Tibial nerve (tissue), 4 donors: ENCODE measurements at places on chromosomes 7 and 10.
A peak's percentile ranks its signal among the peaks of the same experiment; 100 is the strongest.

DNA sequence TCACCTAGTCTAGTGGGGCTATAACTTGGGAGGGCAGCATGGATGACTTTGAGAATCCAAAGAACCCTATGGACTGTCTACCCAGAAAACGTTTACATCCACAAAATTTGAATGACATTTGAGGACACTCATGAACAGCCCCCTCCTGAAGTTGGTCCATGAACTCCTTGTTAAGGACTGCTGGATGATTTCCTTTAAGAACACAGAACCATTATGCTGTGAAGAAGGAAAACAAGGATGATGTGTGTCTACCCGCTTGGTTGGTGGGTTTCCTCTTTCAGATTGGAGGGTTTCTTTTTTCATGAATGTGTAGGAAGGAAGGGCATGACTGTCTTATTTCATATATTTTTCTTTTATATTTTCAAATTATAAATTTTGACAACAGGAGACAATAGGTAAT is 58.3 kb downstream of the ARID5B start:
- DNase-seq, result no peak

DNA sequence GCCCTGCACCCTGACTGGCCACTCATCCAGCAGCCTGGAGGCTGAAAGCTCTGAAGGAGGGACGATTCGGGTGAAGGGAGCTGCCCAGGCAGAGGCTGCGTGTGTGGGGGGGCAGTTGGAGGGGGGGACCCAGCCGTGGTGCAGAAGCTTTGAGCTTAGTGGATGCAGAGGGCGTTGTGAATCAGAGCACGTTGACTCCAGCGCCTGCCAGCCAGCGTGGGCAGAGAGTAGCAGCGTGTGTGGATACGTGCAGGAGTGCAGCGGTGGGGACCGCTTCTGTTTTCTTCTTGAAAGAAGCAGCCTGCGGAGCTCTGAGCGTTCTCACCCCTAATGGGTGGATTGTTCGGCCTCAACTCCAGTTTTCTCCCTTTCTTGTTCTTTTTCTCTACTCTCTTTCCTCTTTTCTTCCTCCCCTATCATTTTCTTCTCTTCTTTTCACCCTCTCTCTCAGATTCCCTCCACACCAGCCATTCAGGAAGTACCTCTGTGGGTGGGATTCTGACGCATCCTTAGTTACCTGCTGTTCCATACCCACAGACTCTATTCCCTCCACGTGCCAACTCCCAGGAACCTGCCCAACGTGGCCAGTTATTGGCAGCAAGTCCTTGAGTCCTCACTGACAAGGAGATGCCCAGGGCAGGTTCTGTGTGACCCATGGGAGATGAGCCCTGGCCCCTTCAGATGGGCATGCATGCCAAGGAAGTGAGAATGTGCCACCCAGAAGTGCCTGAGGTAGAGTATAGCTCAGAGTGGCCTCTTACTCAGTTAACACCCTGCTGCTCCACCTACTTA is 47.4 kb downstream of the SORCS3 start:
- DNase-seq, result no peak

- DNase-seq, result no peak
Observed at GRCh38 chr10:59993931-59994330, 87.6 kb upstream of the CCDC6 start.

- no peak for DNase-seq
Observed at GRCh38 chr10:116101616-116102315, 171.2 kb downstream of the GFRA1 start.

DNA sequence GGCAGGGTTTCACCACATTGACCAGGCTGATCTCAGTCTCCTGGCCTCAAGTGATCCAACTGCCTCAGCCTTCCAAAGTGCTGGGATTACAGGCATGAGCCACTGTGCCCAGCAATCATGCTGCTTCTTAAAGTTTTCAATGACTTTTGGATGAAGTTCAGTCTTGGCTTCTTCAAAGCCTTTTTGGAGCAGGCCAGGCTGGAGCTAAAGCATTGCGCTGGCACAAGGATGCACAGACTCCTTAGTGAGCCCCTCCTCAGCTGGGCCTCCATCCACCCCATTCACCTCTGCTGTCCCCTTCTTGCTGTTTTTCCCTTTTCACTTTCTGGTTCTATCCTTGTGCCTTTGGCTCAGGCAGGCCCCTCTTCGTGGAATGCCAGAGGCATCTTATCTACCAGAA is 638.6 kb downstream of the TYW1 start:
- no peak for DNase-seq

DNA sequence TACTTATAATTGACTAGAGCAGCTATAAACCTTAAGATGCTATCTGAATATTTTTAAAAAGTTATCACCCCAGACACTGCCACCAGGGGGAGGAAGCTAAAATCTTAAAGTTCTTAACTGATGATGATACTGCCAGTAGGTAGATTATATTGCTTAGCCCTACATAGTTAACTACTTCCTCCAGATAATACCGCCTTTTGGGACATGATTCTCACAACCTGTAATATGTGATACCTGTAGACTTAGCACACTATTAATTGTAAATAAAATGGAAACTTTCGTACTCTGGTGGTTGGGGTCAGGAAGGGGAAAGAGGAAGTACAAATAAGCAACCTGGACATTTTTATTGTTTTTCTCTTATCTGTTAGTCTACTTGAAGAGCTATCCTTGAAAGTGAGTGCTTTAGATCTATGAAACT is 268.9 kb downstream of the ADK start:
- DNase-seq, result no peak

DNA sequence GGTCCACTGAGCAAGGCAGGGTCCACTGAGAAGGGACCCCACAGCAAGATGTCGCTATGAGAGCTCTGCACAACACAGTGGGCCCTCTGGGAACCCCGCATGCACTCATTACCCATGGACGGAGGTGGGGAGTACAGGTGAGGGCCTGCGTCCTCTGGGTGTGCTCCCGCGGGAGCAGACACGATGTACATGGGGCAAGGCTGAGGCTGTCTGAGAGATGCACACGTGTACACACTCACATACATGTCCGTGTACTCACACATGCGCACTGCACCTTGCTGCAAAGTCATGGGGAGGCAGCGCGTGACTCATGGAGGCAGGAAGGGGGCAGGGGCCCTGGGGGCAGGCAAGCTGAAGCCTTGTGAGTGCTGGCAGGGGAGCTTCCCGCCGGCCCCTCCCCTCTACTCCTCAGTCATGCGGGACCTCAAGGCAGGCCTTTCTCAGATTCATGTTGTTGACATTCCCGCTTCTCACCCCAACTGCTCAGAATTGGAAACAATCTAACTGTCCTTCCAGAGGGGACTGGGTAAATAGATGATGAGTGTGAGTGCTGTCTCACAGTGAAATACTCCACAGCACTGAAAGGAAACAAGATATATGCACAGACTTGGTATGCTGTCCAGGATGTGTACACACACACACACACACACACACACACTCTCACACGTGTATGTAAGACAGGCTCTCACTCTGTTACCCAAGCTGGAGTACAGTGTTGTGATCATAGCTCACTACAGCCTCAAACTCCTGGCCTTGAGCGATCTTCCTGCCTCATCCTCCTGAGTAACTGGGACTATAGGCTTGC is 40.0 kb downstream of the GOLGA7B start:
- no peak for DNase-seq

GRCh38 chr7:80603940-80604339 is 34.5 kb upstream of the CD36 start:
- no peak for DNase-seq

DNA sequence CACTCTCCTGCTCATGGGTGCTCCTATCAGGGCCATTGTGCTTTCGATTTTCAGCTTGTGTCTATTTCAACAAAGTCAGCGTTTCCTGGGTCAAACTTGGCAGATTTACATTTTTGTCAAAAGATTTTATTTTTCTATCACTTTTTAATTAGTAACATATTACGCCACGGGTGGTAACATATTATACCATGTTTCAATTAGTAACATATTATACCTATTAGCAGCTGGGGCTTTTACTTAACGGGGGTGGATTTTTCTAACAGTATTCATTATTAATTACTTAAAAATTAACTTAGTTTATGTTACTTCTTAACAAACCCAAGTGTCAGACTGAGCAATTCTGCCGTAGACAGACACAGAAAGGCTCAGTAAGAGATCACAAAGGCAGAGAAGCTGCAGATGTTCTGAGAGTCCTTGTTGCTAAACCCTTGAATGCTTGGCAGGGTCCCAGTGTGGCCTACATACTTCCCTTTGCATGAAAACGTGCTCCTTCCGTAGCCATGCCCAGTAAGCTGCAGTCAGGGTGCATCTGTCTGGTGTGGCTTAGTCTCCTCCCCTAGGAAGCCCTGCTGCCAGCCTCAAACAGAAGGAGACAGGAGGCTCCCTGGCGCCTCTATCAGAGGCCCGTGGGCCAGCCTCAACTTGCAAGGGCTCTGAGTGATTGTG is 263.1 kb upstream of the CXCL12 start:
- DNase-seq, result peak; percentile 41

DNA sequence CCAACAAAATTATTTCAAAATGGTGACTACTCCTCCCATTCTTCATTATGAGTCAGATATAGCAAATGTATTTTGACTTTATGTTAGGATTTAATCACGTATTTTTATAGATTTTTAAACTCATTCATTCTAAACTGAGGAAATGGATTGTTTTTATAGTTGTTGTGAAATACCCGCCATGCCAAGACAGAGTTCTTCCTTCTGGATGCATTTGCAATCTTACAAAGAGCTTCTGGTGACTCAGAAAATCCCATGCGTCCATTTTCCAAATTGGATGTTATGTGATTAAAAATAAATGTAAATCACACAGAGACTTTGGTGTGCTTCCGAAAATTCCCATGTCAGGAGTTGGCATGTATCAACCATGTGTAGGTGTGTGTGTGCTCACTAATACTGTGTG is 179.3 kb downstream of the TRIL start:
- no peak for DNase-seq

DNA sequence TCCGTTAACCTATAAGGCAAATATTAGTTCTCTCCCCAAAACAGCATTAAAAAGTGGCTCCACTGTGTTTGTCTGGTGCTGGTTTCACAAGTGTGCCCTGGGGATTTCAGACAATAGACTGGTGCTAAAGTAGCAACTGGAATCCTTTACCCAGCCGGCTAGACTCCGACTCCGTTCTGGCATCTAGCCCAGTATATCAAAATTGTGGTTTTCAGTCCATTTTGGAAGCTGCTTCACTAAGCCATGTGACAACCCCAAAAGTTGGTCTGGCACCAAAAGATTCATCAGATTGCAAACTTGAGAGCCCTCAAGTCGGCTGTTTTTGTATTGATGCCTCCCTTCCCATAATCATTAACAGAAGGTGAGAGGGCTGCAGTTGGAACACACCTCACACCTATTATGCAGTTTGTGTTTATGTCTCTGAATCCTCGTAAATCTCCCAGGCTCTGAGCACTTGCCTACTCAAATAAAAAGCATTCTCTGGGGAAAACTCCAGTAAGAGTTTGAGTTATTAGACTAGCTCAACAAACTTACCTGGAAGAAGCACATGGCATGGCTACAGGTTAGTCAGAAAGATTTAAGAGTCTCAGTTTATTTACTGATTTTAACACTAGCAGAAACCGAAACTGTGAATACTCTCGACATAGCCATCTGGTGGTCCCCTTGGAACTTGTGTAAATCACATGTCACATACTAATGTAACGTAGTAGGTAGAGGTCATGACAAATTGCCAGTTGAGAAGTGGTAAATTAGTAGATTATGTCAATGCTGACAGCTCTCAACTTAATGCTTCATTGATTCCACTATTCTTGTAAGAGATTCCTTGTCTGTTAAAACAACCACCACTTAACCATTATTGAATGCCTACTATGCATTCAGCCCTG is 14.8 kb upstream of the WNT16 start:
- no peak for DNase-seq

DNA sequence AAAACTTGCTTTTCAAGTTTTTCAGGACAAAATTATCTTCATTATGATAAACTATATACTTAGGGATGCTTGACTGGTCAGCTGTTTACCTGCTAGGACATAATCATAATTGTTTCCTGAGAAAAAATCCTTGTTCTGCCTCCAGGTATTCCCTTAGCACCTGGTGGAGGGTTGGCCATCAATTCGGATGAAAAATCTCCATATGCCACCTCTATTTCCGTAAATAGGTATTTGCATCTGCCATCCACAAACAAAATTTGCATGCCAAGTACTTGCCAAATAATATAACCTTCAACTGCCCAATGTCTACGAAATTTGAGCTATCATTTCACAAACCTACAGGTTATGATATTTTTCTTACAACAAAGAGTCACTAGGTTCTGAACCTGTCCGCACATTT is 126.2 kb downstream of the RNF133 start:
- no peak for DNase-seq
